ENCODE measurements at places on chromosomes 7 and 10.

DNA sequence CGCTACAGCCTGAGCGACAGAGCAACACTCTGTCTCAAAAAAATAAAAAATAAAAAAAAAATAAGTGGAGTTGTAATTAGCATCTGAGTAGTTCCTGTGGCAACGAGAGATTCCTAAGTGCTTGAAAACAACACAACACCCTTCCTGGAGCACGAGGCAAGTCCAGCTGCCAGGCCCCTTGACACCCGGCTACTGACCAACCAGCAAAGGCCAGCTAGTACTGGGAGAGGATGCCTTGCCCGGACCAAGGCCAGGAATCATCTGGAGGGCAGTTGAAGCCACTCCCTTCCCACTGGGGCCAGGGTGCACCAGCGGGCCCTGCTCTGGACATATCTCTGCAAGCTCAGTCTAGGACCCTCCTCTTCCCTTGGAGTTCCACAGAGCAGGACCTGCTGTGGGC, 536 bp downstream of the C10orf105 start:
- DNase-seq = no peak

GRCh38 chr7:102433219-102434038, at the start of gene ORAI2:
TSS of gene ORAI2 (plus strand) at chr7:102433575. CDS start at chr7:102438957, 5,382 bp downstream.
- DNase-seq = no peak

DNA sequence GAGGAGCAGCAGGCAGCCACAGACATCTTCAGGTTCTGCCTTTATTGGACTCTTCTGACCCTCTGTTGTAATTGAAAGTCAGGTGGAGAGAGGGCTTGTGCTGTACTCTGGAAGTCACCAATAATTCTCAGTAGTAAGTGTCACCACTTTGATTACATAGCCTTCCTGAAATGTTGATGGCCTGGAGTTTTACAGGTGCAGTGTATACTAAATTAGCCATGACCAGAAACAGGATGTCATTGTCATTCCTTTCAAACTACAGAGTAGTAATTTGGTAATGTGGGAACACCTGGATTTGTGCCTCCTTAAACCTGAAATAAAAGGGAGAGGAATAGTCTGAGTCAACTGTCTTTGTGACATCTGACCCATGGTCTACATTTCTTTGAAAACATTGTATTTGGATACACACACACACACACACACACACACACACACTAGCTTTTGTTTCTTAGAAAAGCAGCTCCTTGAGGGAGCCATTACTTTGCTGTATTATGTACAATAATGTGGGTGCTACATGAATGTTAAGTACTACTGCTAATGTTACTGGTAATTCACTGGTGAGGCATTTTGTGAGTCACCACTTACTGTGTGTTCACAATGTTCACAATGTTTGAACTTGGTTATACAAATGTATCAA, 19.6 kb downstream of the ARL4A start:
- DNase-seq = no peak

DNA sequence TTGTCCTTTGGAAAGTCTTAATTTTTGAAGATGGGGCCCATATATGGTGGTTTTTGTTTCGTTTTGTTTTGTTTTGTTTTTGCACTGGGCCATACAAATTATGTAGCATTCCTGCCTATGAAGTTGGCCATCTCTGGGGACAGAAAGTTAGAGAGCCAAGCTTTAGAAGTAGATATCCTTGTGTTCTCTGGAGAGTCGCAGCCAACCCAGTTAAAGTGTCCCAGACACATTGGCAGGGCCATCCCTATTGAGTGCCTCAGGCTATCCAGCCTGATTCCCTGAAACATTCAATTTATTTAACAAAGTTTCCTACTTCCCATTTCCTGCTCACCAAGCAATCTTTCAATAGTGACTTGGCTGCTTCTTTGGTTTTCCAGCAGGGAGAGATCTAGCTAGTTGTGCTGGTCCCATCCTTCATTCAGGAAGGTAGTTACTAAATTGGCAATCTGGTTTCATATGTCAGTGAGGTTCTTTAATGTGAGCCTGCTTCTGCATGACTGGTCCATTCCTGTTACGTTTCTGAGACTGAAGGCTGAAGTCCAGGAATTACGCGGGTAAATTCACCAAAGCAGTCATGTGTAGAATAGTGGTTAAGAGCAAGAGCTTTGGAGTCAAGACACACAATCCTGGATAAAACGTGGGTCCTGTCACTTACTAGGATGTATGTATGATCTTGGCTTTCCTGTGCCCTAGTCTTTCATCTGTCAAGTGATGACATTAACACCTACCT, 49.3 kb upstream of the HBP1 start:
- no peak for DNase-seq

Measured in iPS DF 6.9 (cell line).